ENCODE measurements at places on chromosomes 7 and 10.

- peak; percentile 79 for DNase-seq
These were observed 77.1 kb upstream of the TRIL start for GRCh38 chr7:29035044-29035740.

- DNase-seq: no peak
These were observed 136.6 kb upstream of the TARP start for GRCh38 chr7:38410056-38410455.

- no peak for DNase-seq
These were observed 43.8 kb downstream of the CYTH3 start for GRCh38 chr7:6228361-6229229.

DNA sequence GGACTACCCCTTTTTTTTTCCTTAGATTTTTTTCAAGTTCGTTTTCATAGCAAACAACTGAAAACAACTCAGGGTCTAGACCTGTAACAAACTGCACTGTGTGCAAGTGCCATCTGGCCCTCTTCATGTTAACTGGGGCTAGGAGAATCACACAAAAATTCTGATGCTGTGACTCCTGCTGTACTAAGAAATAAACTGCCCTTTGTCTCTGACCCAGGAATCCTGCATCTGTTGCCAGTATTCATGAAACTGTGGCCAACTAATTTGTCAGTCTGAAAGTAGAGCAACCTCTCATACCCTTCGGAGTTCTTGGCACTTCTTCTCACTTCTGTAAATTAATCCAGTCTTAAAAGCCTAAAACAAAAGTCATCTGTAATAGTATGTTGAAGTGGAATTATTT is 218.4 kb upstream of the PCDH15 start:
- DNase-seq: no peak

DNA sequence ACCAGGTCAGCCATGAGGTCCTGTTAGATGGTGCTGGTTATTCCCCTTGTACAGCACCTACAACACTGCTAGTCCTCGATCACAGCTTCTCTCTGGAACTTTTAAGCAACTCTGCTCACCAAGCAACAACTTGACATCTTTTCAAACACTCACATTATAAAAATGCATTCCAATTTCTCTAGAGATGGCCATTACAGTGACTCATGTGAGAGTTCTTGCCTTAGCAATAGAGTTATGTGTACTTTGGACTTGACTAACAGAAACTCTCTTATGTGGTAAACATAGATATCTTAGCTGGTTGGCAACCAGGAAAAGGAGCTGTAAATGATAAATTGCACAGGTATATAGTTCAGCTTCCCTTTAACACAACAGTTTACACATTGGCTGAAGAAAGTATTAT is 122.2 kb downstream of the PDE1C start:
- DNase-seq: no peak

DNA sequence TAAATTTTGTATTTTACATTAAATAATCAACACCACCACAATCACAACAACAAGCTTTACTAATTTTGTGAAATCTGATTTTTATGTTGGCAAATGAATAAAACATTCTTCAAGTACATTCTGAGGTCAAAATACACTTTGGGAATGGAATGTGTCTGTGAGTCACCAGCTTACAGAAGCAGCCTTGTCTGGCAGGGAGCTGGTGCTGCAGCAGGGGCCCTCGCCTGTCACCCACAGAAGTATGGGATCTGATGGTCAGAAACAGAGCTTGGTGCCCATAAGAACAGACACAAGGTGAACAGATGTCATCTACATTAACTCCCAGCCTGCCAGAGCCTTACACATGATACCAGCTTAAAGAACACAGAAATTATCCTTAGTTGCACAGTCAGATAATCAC is 496.9 kb downstream of the CCSER2 start:
- no peak for DNase-seq

GRCh38 chr7:33050535-33051318 is 11.8 kb downstream of the NT5C3A start:
- DNase-seq: peak; percentile 38

DNA sequence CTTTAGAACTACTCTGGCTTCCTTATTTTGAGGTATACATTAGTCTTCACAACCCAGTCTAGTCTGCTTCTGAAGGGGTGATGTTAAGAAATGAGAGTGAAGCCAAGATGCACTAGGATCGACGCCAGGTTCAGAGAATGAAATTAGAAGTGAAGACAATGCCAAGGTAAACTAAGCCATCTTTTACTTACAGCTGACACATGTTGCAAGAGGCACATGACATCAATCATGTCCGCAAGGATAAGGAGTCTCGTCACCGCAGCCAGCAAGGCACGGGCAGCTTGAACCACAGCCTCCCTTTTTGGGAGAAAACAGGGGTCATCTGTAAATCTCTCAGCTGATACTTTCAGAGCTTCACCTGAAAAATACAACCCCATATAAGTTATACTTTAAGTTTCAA is 156.7 kb downstream of the CTNNA3 start:
- no peak for DNase-seq

DNA sequence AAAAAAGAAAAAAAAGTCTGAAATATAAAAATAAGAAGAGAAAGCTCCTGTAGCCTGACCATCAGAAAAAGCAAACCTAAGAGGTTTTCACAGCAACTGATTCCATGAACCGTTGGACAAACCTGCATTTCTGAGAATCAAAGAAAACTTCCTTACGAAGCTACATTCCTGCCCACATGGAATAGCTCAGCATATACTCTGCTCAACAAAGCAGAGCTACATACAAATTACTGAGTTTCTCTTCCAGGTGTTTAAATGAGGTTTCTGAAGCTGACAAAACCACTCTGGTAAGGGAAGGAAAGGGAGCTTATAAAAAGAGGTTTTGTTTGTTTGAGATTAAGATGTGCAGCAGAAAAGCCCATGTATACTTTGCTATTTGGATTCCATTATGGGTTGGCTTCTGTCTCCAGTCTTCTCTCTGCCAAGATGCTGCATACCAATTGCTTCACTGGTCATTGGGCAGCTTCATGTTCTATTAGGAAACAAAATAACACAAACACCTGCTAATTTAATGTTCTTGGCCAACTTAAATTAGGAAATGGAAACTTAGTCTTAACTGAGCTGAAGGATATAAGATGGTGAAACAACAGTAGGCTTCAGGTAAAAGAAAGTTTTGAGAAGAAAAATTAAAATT is 314.1 kb downstream of the LRRTM3 start:
- no peak for DNase-seq

GRCh38 chr7:109473172-109473571 is 903.5 kb downstream of the DNAJB9 start:
- no peak for DNase-seq

DNA sequence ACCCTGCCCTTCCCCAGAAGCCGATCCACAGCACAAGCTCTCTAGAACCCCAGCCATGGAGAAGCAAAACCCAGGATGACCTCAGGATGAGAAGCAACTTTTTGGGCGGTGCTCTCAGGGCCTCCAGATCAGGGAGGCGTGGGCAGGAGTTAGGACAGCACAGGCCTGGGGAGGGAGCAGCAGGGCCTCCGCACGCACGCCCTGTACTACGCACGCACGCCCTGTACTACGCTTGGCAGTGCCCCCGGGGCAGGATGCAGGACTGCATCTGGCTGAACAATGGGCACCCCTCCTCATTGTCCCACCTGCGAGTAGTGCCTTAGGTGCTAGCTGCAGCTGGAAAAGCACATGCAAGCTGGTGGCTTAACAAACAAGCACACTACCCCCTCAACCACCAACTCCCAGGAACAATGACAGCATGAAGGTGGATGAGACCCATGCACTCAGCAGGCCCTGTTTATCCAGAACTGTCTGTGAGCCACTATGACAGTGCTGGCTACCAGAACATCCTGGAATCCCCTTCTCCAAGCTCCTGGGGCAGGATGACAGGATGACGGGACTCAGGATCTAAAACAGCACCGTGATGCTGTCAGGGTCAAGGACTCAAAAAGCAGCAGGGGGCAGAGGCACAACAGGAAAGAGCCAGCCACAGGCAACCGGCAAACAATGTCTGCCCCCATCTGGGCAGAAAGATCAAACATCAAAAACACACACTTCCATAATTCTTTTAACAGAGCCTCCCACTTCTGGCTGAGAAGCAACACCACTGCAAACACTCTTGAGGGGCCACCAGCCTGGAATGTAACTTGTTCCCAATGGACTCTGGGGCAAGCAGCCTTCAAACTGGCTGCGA is 11.8 kb downstream of the PODXL start:
- DNase-seq: peak; percentile 13

GRCh38 chr7:44796034-44796503 is 412 bp upstream of the PPIA start:
- no peak for DNase-seq

GRCh38 chr7:49840751-49841405 is 67.4 kb downstream of the VWC2 start:
- no peak for DNase-seq

- DNase-seq: no peak
These were observed 165.5 kb upstream of the TBX20 start for GRCh38 chr7:35419391-35419755.

DNA sequence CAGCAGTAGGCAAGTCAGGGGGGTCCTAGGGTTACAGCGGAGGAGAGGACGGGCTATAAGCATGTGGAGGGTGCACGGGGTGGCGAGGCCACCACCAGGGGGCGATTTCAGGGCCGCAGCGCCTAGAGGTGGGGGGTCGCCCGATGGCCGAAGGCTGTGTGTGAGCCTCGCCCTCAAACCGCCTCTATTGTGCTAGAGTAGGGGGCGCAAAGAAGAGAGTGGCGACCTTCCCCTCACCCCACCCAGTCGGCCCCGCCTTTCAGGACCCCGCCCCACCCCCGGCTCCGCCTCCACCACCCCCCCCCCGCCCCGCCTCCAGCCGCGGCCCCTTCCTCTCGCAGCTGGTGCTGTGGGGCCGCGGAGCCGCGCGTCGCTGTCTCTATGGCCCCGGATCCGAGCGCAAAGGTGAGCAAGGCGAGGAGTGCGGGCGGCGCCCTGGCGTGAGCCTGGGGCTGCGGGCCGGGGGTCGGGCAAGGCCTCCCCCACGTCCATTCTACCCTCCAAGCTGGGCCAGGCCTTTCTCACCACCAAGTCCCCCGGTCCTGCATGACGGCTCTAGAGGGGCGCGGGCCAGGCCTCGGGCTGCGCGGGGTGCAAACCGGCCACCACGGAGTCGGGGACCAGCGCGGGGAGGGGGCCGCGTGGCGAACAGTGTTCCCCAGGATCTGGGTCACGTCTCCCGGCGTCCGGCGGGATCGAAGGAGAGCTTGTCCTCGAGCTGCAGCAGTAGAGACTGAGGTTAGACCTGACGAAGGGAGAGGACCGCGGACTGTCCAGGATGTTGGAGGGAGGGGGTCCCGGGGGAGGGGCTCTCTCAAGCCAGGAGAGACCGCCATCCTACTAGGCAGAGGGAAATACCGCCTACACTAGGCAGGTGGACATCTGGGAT is at the start of gene SEMA4G:
TSS of gene SEMA4G (plus strand) at position 318 of the 889 bp plus-strand sequence. CDS start 3,409 bp downstream, outside the sequence.
- peak; percentile 28 for DNase-seq

DNA sequence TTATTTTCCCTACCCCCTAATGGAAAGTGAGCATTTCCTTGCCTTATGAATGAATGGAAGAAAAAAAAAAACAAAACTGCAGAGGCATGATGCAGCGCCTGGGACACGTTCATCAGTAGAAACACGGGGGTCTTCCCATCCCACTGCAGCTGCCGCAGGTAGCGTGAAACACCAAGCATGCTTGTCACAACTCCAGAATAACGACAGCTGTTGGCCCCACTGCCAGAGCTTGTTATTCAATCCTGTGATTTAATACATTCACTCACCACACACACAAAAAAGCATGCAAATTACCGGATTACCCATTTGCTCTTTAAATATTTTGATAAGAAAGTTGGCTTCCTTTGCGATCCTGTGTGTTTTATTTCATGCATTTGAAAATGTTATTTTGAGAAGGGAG is 48.4 kb upstream of the GNA12 start:
- no peak for DNase-seq

- DNase-seq: no peak
These were observed 306.4 kb upstream of the CACNA2D1 start for GRCh38 chr7:82750007-82750406.

- DNase-seq: no peak
These were observed 67.3 kb upstream of the PFKP start for GRCh38 chr10:3000048-3000447.

GRCh38 chr10:133396035-133396624 is 2.2 kb downstream of the MTG1 start:
- DNase-seq: no peak

DNA sequence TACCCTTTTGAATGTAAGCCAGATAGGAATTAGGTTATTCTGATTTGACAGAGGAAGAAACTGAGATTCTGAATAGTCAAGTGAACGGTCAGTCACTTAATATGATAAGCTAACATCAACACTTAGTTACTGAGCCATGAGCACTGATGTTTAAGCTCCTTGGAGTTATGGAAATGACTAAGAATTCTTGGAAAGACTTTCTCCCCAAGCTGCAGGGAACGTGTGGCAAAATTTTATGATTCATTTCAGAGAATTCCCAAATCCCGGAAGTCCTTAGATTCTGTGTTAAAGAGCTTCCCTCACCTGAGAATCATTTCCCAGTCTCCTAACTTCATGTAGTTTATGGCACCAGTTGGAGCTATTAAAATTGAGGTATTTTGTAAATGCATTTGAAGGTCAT is 330.9 kb downstream of the XPNPEP1 start:
- DNase-seq: no peak

- DNase-seq: no peak
These were observed 16.5 kb downstream of the CREB3L2 start for GRCh38 chr7:137985253-137985896.

- DNase-seq: no peak
These were observed 772.7 kb downstream of the KCNMA1 start for GRCh38 chr10:76864922-76865321.

DNA sequence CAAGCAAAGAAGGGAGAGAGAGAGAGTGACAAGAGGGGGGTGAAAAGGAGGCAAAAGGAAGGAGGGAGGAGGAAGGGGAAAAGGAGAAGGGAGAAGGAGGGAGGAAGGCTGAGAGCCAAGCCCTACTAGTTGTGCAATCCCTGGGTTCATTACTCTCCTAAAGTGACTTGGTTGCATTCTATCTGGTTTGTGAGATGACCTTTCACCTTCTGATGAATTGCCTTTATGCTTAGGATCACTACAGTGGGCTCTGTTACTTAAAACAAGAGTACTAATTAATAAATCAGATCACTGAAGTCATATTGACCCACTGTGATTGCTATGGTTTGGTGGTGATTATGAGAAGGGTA is 144.9 kb downstream of the KIF20B start:
- DNase-seq: no peak

DNA sequence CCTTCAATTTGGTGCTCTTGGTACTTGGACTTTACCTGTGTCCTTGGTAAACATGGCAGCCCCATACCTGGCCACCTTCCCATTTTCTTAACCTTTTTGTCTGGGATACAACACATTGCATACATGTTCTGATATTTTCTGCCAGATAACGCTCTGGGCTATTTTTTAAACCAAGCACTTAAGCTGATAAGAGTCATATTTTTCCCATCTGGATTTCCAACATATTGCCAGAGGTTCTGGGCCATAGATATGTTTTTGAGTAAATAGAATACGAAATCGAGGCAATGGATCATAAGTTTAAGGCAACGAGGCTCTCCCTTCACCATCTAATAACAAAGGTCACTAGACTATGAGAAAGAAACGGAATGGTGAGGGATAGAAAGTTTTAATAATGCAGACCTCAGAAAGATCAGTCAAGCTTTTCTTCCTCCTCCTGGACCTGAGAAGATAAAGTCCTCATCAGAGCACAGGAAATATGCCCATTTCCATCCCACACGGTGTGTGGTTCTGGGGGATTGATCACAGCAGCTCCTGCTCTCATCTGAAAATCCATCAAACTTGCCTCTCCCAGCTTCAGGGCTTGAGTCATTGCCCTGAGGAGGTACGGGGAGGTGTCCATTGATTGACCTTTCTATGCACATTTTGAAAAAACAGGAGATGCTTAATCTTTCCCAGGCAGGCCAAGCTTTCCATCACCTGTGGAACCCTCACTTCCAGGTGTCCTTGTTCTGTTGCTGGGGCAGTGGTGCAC is 257.2 kb downstream of the GFRA1 start:
- no peak for DNase-seq

- DNase-seq: no peak
These were observed 86.5 kb downstream of the DKK1 start for GRCh38 chr10:52400562-52400961.

All from activated CD4-positive, alpha-beta T cell treated with anti-CD3 and anti-CD28 coated beads, Interleukin-10, Interleukin-2, amounts not matched to agents 100 ng/mL and 50 ng/mL, durations not matched to agents 16 hours and 8 hours (primary cell).